ENCODE measurements at places on chromosomes 2 and 18.

GRCh38 chr18:62450175-62450545 is 72.7 kb upstream of the ZCCHC2 start:
- no peak for DNase-seq

- DNase-seq: no peak
These were observed 479 bp downstream of the RAB11FIP5 start for GRCh38 chr2:73112026-73112912.

DNA sequence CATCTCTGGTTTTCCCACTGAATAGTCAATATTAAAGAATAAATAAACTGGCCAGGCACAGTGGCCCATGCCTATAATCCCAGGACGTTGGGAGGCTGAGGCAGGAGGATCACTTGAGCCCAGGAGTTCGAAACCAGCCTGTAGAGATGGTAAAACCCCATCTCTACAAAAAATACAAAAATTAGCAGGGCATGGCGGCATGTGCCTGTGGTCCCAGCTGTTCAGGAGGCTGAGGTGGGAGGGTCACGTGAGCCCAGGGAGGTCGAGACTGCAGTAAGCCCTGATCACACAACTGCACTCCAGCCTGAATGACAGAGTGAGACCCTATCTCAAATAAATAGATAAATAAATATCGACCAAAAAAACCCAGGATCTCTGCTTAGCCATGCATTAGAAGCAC is 50.2 kb upstream of the BIN1 start:
- no peak for DNase-seq

DNA sequence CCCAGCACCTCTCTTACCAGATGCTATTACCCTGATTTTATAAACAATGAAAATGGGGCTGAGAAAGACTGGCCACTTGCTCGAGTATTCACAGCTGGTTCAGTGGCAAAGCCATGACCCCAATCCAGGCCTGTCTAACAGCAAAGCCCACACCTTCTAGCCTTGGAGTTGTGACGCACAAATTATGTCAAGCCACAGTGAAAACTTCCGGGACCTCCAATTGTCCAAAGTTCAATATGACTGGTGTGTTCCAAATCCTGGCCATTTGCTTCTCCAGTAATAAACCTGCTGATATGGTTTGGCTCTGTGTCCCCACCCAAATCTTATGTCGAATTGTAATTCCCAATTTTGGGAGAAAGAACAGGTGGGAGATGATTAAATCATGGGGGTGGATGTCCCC is 64.7 kb upstream of the RIOK3 start:
- DNase-seq: no peak

DNA sequence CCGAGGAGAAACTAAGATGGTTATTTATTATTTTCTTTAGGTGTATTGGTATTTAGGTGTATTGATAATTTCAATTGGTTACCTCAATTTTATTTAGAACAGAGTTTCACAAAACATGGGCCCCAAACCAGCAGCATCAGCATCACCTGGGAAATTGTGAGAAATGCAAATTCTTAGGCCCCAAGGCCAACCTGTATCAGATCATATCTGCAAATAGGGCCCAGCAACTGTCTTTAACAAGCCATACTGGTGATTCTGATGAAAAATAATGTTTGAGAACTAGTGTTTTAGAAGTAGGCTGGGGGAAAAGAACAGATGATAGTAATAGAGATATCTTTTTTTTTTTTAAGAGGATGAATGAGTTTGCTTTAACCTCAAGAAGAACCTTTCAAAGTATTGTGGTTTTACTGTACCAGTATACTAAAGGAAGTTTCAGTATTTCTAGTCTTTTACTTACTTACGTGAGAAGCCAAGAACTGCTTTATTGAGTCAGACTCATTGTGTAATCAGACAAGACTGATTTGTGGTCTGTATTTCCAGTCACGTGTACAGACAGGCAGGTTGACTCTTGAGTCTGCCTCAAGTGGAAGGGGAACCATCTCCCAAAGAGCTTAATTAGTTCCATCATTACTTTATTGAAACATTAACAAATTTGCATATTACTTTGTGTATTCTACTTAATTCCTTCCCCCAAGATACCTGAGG is 60.4 kb upstream of the GAREM1 start:
- no peak for DNase-seq

DNA sequence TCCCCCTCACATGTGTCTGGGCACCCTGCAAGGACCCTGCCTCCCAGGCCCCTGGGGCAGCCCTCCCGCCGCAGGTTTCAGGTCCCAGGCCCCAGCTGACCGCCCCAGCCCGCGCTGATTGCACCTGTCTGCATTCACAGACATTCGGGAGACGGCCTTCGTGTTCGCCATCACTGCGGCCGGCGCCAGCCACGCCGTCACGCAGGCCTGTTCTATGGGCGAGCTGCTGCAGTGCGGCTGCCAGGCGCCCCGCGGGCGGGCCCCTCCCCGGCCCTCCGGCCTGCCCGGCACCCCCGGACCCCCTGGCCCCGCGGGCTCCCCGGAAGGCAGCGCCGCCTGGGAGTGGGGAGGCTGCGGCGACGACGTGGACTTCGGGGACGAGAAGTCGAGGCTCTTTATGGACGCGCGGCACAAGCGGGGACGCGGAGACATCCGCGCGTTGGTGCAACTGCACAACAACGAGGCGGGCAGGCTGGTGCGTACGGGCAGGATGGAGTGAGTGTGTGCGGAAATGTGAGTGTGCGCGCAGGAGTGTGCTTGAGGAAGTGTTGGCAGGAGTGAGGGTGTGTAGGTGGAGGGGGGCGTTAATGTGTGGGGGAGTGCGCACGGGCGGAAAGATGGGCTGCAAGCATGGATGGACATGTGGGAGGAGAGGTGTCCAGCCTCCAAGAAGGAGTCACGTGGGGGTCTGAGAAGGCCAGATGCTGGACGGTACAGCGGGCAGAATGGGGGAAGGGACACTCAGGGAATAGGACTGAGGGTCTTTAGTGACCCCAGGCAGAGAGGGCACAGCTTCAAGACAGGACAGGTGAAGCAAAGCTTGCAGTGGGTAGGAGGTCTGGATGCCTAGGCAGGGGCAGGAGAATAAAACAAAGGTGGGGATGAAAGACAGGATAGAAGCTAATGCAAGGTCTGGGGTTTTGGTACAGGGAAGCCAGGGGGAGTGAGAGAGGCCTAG is 9.0 kb upstream of the WNT10A start:
- no peak for DNase-seq

- no peak for DNase-seq
These were observed 18.5 kb downstream of the TRAK2 start for GRCh38 chr2:201432621-201433393.

DNA sequence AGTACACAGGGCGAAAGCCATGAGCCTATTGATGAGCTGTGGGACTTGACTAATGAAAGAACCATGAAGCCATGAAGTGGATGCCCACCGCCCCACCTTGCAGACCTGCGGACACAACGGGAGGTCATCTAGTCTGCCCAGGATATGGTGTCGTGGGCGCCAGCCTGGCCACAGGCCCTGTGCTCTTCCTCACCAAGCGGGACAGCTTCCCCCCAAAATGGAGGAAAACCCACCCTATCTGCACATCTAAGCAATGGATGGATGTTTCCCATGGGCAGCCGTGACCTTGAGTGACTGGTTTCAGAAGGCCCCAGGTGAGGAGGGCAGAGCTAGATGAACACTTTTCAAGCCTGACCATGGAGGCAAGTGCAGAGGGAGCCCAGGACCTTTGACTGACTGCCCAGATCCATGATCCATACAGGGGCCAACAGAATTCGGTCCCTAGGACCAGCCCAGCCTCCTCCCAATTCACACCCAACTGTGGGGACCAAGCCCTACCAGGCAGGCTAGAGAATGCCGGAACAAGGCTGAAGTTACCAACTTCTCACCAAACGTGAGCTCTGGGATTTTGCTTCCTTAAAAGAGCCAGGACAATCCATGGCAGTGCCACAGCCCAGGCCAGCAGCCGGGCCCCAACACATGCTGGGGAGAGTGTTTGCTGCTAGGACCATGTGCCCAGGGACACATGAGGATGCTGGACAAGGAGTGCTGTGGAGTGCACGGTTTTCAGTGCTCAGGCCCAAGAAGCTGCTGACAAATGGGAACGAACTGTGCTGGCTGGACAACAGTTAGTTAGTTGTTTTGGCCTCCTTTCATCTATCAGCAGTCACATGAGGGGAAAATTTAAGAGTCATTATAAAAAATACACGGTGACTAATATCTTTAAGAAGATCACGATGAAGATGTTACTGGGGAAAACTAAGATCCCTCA is 249.4 kb downstream of the HDAC4 start:
- no peak for DNase-seq

DNA sequence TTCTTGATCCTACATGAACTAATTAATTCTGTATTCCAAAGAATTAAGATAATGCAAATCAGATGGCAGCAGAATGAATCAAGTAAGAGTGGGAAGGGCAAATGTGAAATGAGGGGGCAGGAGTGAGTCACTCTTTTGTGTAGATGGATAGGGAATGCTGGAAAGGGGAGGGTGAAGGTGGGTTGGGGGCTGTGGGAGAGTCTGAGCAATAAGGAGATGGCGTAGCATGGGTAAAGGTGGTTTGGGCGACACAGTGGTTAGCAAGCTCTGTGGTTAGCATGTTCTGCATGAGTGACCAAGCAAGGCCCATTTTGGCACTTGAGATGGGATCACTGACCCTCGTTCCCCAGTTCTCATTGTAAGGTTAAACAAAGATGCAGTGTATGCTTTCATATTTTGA is 20.4 kb downstream of the GPD2 start:
- no peak for DNase-seq

- no peak for DNase-seq
These were observed 53.5 kb upstream of the CYP1B1 start for GRCh38 chr2:38129481-38129880.
